Activated naive CD4-positive, alpha-beta T cell (primary cell): ENCODE measurements at places on chromosomes 1 and 21.

DNA sequence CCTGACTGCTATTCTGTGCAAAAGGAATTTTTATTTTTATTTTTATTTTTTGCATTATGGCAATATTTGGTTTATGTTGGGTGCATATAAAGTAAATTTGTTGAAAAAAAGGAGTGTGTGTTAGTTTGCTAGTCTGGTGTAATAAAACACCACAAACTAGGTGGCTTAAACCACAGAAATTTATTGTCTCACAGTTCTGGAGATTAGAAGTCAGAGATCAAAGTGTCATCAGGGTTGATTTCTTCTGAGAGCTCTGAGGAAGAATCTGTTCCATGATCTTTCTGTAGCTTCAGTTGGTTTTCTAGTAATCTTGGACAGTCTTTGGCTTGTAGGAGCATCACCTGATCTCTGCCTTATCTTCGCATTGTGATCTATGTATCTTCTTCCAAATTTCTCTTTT lies 6.5 kb downstream of the SLC30A7 start:
- DNase-seq: no peak

GRCh38 chr1:24864370-24864777 lies 65.7 kb downstream of the RUNX3 start:
- DNase-seq: no peak

DNA sequence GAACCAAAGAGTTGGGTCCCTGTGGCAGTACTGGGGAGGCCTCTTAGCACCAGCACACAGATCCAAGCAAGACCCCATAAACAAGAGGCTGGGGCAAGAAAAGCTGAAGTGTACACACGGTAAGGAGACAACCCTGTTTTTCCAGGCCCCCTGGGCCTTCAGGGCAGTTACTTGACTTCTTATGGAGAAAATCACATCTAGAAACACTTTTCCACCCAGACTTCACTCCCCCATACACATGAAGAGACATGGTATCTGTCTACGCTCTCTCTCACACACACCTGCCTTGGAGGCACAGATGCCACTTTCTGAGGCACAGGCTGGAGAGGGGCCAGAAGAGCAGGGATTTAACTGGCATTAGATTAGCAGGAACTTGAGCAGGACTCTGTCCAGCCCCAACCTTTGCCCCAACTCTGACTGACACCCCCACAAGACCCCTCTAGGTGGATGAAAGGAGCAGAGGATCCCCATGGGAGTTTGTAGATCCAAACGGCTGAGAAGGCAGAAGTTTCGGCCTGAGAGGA lies 2.2 kb downstream of the CERS2 start:
- no peak for DNase-seq

DNA sequence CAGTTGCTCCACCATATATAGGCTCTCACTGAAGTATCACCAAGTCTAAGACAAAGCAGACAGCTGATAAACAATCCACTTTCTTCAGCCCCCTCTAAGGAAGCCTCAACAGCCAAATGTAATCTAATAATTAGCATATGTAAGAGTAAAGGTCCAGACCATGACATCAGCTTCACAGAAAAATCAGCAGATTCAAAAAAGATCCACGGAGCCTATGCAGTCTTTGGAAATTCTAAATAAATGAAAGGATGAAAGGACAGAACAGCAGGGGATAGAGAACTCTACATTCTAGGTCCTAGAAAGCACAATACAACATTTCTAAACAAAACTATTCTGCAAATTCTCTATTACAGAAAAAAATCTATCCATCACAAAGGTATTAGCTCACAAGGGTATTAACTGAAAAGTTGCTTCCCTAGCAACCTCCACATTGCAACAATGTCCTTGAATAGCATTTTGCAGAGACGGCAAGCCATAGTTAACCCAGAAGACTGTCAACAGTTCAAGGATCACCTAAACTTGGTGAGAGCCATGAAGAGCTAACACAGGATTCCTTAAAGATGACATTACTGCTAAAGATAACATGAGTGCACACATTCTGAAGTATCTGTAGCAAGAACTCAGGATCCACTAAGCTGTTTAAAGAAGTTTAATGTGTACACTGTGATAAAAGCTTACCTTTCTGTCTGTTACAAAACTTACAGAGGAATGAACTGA lies 74.3 kb downstream of the SIPA1L2 start:
- no peak for DNase-seq

- no peak for DNase-seq
Measured at GRCh38 chr1:229436201-229436600, 2.3 kb upstream of the ACTA1 start.

GRCh38 chr1:33261344-33261743 lies 5.1 kb downstream of the ZNF362 start:
- DNase-seq: no peak

- no peak for DNase-seq
Measured at GRCh38 chr1:222777463-222777862, 37.4 kb upstream of the DISP1 start.

- no peak for DNase-seq
Measured at GRCh38 chr1:235093013-235093695, 35.5 kb downstream of the TOMM20 start.

- no peak for DNase-seq
Measured at GRCh38 chr1:84415396-84415795, 17.1 kb downstream of the DNASE2B start.
